ENCODE measurements at places on chromosomes 7 and 10.

- no peak for DNase-seq
These were observed 15.8 kb downstream of the ST8SIA6 start for GRCh38 chr10:17438583-17438982.

- DNase-seq: no peak
These were observed 120.9 kb downstream of the PLXNA4 start for GRCh38 chr7:132455378-132455777.

- no peak for DNase-seq
These were observed 48.0 kb downstream of the CAMK1D start for GRCh38 chr10:12397147-12397896.

GRCh38 chr10:21831986-21832820 is 171.3 kb downstream of the DNAJC1 start:
- DNase-seq: no peak
